ENCODE measurements at places on chromosomes 2 and 18.
A peak's percentile ranks its signal among the peaks of the same experiment; 100 is the strongest.

GRCh38 chr2:209458008-209458979 lies 34.4 kb downstream of the MAP2 start:
- peak; percentile 37 for DNase-seq

- DNase-seq = no peak
These were observed 2.4 kb downstream of the GLS start for GRCh38 chr2:190882856-190883582.

GRCh38 chr2:158715357-158715756 lies 79.8 kb upstream of the DAPL1 start:
- no peak for DNase-seq

GRCh38 chr2:135843671-135844070 lies 6.7 kb upstream of the LCT start:
- DNase-seq = no peak

DNA sequence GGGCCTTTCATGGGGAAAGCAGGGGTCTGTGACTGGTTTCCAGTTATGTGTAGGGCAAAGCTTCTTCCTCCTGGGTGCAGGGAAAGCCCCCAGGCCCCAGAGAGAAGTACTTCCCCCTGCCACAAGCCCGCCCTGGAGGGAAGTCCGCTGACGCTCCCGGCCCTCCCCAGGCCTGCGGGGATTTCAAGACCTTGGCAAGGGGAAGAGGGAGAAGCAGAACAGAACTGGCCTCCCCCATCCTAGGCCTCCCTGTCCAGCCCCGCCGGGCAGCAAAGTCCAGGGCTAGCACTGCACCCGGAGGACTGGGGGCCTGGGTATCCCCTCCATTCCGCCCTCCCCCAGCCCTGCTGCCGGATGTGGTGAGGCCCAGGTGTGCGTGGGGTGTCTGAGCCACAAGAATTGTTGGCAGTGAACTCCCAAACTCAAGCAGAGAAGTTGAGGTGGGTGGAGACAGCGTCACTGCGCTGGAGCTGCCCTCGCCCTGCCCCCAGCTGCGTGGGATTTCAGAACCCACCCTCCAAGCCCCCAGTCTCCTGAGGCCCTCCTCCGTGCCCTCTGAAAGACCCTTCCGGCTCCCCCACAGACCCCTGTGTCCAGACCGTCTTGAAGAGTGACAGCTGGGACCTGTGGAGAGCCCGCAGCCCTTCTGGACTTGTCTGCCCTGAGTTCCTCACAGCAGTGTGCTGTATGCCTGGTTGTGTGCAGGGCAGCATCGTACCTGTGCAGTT lies 1.1 kb upstream of the DUSP2 start:
- DNase-seq = no peak

DNA sequence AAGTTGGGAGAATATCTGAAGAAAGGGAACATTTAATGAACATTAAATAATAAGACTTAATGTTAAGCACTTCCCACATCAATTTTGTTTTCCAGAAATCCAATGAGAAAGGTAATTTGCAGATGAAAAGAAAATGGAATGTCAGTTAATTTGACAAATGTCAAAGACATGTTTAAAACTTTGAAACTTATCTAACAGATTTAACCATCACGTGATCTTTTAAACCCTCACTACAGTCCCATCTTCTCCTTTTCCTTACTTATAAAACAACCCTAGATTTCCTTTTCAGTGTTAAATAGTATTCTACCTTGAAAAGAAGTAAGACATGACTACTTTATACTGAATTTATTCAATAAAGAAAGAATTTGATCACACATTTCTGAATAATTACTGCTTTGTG lies 288.5 kb downstream of the NRXN1 start:
- no peak for DNase-seq

GRCh38 chr2:231611273-231612108 lies 18.8 kb downstream of the TEX44 start:
- peak; percentile 48 for DNase-seq

DNA sequence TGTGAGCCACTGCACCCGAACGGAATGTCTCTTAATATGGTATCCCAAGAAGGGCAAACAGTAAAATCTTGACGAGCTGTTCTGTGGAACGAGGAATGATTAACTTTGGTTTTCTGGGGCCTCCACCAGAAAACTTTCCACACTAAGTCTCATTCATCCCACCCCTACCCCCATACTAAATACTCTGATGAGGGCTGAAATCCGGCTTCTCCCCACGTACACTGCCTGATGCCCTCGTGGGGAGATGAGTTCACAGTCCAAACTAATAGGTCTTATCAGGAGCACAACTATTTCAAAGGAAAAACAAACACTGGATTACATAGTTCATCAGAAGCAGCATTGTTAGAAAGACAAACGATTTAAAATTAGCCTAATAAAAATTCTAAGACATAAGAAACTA lies 49.2 kb upstream of the TCF4 start:
- no peak for DNase-seq

DNA sequence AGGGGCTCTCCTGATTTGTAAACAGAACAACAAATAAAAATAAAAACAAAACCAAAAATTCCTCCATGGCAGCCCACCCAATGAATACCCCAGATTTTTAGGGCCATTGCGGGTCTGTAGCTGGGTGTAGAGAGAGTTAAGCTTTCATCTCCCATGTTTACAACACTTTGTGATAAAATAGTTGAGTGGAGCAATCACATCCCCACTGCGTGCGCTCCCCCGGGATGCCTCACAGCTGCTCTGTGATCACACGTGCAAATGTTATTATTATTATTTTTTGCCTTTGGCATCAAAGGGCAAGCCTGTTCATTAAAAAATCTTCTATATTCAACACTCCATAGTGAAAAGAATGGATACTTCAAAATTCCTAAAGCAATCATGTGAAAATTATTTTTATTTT lies 118.0 kb downstream of the MBP start:
- DNase-seq = no peak

GRCh38 chr2:134337631-134338030 lies 83.8 kb downstream of the MGAT5 start:
- DNase-seq = no peak

DNA sequence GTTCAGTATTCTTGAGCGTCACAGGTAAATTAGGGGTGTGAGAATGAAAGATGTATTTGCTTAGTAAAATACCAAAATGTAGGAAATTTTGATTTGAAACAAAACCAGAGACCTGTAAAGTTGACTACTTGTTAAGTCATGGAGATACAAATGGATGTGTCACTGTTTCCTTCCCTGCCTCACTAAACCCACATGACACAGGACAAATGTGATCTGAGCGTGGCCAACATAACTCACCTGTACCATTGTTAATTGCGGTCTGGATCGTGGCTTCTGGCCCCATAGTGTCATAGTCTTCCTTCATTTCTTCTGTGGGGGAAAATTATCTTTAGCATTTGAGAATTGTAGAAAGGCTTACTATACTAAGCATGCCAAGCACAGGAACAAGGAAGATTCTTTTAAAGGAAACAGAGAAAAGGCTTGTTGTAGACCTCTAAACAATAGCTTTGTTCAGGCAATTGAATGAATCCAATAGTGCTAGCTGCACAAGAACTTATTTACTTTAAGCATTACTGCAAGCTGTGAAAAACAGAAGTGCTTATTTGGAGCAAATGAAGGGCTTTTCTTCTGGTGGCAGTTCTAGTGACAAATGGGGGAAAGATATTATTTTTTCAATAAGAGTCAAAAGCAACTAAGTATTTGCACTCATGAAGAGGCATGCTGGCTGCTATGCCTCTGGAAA lies 95.2 kb downstream of the ZEB2 start:
- no peak for DNase-seq

GRCh38 chr2:159144776-159145614 lies 141.5 kb downstream of the WDSUB1 start:
- no peak for DNase-seq

GRCh38 chr2:235534678-235535422 lies 41.0 kb downstream of the AGAP1 start:
- DNase-seq = no peak

- no peak for DNase-seq
These were observed 537 bp upstream of the ZC3H15 start for GRCh38 chr2:186485576-186485870.

GRCh38 chr2:19861813-19862212 lies 40.0 kb downstream of the TTC32 start:
- no peak for DNase-seq

All from iPS-NIHi11 (cell line).